ENCODE measurements at places on chromosomes 12 and 14.

DNA sequence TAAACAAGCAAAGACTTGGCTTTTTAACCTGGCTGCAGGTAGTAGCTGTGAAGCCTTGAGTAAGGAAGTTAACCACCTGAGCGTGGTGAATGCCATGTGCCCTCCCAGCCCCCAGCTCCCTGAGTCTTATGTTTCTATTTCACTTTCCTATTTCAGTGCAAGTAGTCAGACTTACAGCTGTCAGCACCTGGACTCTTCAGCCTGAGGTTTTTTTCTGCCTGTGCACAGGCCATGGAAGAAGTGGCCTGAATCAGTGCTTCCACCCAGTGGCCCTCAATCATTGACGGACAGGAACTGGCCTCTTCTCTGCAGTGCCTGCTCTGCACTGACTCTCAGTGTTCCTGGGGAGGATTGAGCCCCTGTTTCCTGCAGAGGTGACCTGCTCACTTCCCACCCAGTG lies 796.4 kb downstream of the MED13L start:
- no peak for DNase-seq

DNA sequence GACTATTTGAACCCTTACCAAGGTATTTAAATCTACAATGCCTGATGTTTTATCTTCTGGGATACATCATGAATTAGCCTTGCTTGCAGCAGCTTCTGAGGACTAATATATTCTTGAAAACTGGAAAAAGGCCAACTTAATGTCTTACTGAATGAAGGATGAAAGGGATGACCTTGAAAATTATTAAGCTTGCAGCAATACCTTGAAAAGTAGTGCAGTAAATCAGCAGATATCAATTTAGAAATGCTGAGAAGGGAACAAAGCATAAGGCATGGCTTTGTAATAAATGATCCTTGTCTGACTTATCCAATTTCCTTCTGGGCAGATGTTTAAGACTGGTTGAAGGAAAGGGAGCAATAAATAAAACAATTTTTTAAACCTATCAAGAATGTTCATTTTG lies 37.3 kb upstream of the FERMT2 start:
- no peak for DNase-seq

DNA sequence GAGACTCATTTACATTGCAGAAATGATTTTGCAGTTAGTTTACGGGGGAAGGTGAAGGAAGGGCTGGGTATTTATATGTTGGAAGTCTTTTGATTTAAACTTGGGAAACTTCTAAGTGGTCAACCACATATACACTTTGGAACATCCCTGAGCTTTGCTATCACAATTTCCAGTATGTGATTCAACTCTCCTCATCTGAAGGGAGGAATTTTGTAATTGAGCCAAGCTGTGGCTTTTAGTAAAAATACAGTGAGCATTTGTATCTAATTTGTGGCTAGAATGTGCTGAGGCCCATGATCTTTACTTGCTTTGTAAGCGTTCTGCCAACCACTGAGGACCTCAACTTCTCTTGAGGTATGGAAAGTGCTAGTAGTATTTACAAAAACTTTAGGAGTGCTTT lies 235.0 kb upstream of the PDZRN4 start:
- DNase-seq: no peak

DNA sequence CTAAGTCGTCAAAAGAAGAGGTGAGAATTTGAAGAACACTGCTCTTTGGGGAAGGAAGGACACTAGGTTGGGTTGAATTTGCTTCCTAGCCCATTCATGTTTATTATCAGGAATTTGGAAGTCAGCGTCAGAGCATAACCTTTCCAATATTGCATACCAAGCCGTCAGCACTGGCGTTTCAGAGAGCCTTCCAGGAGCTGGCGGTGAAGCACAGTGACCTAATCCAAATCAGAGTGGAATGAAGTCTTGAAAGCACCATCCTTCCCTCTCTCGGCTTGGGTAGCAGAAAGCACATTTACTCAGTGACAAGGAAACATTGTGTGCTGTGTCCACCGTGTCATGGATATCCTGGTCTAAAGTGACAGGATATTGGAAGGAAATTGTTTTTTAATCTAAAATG lies 240.3 kb upstream of the PELI2 start:
- no peak for DNase-seq

DNA sequence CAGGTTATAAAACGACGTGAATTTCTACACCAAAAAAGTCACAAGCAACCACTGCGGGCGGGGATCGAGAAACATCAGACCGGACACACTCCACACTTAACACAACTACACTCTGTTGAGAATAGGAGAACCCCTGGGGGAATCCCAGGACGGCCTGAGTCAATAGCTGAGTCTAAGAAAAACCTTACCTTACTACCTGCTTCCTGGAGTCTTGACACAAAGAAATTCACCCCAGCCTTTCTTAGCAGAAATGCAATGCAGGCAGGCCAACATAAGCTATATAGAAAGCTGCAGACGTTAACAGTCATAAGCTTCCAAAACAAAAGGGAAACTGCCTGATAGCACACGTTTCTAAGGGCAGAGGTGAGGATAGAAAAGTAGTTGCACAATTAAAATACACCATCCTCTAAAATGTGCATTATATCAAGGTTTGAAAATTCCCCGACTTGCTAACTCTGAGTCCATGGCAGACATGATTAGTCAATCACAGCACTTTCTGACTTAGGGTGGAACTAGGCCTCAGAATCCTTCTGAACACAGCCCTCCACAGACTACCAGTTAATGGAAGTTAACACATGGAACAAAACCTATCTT lies 68.0 kb downstream of the CCDC88C start:
- DNase-seq: peak; percentile 52

GRCh38 chr12:3667485-3667884 lies 85.4 kb downstream of the CRACR2A start:
- DNase-seq: no peak

GRCh38 chr12:64810831-64811230 lies 13.6 kb upstream of the TBC1D30 start:
- no peak for DNase-seq

DNA sequence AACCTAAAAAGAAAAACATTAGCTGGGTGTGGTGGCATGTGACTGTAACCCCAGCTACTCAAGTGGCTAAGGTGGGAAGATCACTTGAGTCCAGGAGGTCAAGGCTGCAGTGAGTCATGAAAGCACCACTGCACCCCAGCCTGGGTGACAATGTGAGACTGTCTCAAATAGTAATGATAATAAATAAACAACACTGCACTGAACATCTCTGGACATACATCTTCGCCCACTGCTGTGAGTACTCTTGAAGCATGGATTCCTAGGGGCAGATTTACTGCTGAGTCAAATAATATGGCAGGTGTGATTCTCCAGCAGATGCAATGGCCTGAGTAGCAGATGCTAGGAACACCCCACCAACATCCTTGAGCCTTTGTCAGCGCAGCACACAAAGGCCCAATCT lies 23.6 kb downstream of the ABCB9 start:
- DNase-seq: no peak

- no peak for DNase-seq
Measured at GRCh38 chr12:102682366-102683289, 202.3 kb upstream of the IGF1 start.

- DNase-seq: no peak
Measured at GRCh38 chr14:54182419-54183045, 214.3 kb upstream of the CDKN3 start.

Data from stimulated activated CD8-positive, alpha-beta memory T cell treated with anti-CD3 and anti-CD28 coated beads, Interleukin-4, amount 100 ng/mL, for 24 hours (primary cell).